T follicular helper cell (primary cell): ENCODE measurements at places on chromosomes 2 and 18.

DNA sequence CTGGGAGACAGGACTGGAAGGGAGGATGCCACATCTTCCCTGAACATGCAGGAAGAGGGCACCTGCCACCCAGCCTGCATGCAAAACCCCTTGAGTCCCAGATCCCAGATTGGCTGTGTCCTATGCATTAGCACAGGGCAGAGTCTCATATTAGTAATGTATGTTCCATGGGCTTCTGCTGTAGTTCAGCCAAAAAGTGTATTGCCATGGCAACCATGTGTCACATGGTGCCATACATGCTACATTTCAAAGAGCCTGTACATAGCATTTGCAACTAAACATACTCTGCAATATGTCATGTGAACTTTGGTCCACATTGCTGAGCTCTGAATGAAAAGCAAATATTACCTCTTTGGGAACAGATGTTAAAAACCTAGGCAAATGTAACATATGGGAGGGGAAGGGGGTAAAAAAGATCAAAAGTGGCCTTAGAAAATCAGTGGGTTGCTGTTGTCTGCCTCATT, 78.4 kb downstream of the DPP4 start:
- peak; percentile 20 for DNase-seq

GRCh38 chr18:54329787-54330186, 27.9 kb downstream of the STARD6 start:
- no peak for DNase-seq

- DNase-seq = no peak
Observed at GRCh38 chr2:234555616-234556249, 58.9 kb upstream of the ARL4C start.

GRCh38 chr2:99028558-99028957, 92.5 kb upstream of the CRACDL start:
- no peak for DNase-seq

DNA sequence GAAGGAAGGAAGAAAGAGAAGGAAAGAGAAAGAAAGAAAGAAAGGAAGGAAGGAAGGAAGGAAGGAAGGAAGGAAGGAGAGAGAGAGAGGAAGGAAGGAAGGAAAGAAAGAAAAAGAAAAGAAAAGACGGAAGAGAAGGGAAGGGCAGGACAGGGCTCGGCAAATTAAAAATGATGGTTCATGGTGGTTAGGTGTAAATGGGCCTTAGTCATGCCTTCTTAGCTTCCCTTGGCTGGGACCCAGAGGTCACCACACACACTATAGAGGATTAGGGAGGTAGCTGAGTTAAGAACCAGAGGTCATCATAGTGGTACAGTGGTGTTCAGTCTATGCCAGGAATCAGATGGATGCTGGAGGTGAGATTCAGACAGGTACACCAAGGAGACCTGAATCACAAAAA, 9.3 kb upstream of the ATL2 start:
- no peak for DNase-seq

GRCh38 chr2:54999182-54999581, 51.1 kb downstream of the RTN4 start:
- no peak for DNase-seq

DNA sequence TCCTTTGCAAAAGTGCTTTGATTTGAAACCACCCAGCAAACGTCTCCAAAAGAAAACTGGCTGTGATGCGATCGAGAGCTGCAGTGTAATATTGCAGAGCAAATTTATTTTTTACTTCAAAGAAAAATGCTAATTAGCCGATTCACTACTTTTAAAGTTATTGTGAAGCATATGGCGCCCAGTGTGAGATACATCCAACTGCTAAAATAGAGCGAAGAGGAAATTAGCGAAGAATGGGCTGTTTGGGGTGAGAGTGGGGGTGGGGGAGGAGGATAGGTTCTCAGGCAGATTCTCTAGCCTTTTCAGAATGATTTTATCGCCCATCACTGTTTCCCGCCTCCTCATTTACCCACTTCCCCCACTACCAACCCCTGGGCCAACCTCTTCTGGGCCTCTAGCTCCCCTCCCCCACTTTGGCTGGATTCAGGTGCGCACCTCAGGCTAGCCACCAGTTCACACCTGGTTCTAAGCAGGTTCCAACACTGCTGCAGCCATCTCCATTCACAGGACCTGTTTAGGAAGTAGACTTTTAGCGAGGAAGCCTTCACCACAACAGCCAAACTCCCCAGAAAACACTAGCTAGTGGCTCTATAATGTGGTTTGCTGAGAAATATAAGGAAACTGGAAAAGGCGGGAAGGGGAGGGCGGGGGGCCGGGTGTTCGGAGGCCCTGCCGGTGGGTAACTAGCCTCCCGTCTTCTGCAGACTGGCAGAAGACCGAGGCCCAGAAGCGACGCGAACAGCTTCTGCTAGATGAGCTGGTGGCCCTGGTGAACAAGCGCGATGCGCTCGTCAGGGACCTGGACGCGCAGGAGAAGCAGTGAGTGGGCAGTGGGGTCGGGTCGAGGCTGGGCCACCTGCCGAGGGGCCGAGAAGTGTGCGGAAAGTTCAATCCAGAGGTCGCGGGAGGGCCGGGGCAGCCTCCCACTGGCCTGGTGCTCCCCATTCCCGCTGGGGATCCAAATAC, 6.0 kb upstream of the OTX1 start:
- DNase-seq = no peak

DNA sequence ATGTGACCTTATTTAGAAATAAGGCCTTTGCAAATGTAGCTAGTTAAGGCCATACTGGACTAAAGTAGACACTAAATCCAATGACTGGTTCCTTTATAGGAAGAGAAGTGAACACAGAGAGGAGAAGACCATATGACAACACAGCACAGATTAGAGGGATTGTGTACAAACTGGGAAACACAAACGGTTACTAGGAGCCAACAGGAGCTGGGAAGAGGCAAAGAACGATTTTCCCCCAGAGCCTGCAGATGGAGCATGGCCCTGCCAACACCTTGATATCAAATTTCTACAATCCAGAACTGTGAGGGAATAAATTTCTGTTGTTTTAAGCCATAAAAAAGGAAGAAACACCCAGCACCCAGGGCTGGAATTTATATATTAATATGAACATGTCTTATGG, 38.7 kb upstream of the COL5A2 start:
- no peak for DNase-seq

GRCh38 chr2:202018950-202019349, 14.7 kb upstream of the FZD7 start:
- DNase-seq = no peak

GRCh38 chr2:65746931-65747675, 314.7 kb upstream of the SPRED2 start:
- DNase-seq = no peak

DNA sequence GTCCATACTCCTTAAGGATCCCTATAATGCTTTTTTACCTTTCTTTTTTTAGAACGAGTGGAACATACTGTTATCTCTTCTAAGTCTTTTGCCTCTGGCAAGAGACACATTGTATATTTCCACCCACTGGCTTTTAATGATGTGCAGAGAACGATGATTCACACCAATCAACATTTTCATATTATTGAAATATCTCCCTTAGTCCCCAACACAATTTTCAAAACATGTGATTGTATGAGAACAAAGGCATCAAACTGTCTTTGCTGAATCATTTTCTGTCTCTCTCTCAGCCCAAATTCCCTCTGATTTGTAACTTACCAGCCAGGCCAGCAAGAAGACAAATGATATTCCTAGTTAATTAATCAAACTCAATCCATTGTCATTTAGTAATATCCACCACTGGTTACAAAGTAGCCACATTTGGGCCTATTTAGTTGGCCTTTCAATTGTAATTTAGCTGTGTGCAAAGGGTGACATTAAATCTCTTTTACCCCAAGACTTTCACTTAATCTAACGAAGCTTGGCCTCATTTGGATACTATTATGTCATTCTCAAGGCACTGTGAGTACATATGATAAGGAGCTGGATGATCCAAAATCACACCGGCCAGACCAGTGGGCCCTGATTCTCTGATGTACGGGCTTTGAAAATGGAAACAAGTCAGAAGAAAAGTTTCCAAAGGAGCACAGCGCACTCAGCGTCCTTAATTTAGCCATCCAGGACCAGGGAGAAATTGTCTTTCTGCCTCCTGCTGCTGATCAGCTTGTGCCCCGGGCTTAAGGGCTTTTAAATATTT, 185.1 kb downstream of the SCG2 start:
- DNase-seq = no peak

GRCh38 chr18:60411715-60412114, 39.1 kb upstream of the MC4R start:
- no peak for DNase-seq

GRCh38 chr18:32349728-32350395, 120.8 kb downstream of the GAREM1 start:
- DNase-seq = no peak

- no peak for DNase-seq
Observed at GRCh38 chr2:64349131-64349530, 104.8 kb upstream of the LGALSL start.

GRCh38 chr2:53268086-53268485, 499.5 kb upstream of the CHAC2 start:
- DNase-seq = no peak
